GM04503 (cell line): ENCODE measurements at places on chromosomes 6 and 20.

DNA sequence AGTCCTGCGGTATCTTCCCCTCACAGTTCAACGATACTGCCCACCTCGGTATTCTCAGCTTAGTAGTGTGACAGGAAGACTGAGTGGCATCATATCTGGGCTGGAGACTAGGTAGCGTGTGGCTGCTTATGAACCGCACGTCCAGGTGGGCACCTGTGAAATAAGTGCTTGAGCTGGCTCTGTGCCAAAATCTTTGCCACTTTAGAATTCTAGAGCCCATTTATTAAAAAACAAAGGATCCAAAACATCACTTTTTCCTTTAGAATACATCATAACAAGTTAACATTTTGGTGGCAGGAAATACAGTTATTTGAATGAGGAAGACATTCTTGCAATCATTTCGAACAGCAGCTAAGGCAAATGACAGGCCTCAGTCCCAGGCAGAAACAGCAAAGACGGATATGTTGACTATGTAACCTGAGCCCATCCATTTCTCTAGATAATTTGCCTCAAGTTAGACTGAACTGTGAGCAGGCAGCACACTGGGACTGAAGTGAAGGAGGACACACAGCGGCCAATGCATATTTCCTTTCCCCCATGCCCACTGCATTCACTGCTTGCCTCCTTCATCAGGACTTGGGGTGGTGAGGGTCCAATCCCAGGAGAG lies 136.6 kb downstream of the GMDS start:
- no peak for DNase-seq

DNA sequence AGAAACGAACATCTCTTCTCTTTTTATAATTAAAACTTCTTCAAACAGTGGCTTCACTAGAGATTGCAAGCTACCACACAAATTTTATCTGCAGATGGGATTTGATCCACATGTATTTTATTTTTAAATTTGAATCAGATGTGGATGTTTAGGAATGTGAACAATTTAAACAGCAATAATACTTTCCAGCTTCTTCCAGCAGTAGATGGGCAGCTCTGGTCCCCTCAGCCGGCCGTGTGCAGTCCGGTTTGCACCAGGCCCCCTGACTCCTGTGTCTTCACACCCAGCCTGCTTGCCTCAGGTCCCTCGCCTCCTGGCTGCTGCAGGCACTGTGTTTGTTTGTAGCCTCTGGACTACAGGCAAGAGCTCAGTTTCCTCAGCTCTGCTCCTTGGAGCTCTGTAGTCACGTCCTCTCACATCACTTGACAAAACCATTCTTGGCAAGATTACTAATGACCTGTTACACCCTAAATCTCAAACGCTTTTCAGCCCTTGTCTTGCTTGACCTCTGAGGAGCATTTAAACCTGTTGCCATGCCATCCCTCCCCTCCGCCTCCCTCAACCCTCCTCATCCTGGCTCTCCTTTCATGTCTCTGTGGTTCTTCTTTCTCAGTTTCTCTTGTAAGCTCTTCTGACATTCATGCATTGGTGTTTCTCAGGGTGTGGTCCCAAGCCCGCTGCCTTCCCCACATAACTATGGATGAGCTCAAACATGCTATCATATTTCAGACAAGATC lies 13.2 kb upstream of the ZBTB24 start:
- DNase-seq = no peak

DNA sequence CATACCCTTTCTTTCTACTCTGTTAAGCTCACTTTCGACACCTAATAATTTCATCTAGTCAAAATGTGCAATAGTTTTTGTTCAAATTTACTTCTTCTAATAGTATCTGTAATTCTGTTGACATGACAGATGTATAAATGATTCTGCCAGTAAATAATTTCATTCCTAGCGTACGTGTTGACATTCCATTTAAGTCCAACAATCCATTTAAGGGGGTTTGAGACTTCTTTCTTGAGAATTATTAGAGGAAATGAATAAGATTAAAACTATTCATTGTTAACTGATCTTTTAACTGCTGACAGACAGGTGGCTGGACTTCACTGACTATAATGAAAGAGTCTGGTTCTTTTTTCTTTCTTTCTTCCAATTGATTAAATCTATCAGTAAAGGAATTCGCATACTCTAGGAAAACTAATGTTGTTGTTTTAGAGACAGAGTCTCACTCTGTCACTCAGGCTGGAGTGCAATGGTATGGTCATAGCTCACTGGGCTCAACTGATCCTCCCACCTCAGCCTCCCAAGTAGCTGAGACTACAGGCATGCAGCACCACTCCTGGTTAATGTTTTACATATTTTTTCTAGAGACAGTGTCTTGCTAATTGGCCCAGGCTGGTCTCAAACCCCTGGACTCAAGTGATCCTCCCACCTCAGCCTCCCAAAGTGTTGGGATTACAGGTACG lies 55.9 kb downstream of the MAP3K5 start:
- DNase-seq = no peak

- no peak for DNase-seq
These were observed 15.8 kb upstream of the PLCB4 start for GRCh38 chr20:9053108-9053507.

DNA sequence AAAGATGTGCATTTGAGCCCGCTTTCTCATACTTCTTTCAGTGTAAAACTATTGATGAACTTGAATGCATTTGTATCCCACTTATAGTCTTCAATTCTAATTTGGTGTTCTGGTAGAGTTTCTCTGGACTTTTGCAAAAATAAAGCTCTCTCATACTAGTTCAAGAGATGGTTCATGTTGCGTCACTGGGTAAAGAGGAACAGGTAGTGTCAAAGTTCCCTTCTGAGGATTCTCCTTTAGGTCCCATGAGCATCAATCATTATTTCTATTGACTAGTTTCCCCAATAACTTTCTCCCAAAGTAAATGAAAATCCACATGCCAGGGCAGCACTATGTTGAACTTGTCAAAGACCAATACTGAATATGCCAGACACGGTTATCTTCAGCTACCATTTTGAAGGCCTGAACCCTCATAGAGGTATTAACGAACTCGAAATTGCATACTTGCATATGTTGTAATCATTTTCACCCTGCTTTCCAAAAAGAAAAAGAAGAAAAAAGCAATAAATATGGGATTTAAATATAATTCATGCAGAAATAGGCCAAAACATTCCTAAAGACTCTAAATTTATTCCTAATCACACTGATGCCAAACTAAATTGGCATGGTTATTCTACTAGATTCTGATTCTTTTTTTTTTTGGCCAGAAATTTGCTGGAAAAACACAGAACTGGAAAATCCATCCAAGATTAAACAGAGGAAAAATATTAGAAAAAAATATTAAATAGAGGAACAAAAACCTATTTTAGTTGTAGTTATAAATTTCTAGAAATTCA lies 84.5 kb downstream of the SGK1 start:
- DNase-seq = no peak

DNA sequence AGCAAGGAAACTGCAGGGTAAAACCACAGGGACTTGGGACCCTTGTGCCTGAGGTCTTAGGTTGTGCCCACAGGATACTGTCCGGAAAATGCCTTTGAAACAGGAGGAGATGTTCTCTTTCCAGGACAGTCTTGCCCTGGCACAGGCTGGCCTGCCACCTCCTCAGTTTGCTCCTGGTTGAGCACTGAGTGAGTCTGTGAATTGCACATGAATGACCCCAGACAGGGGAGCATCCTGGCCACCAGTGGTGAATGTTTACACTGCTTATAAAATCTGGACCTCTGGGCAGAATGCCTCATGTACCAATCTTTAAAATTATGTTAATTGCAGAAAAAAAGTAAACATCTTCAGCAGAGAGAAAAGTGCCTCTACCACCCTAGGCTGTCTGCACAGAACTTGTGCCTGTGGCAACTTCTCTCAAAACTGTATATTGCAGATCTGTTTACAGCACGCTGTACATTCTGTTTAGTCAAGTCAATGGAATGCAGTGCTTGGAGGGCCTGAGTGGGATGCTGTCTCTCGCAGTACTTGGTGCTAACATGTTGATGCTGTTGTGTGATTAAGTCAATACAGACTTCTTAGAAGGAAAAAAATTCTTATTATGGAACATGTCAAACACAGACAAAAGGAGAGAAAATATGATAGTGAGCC lies 242.1 kb downstream of the SOD2 start:
- DNase-seq = no peak

DNA sequence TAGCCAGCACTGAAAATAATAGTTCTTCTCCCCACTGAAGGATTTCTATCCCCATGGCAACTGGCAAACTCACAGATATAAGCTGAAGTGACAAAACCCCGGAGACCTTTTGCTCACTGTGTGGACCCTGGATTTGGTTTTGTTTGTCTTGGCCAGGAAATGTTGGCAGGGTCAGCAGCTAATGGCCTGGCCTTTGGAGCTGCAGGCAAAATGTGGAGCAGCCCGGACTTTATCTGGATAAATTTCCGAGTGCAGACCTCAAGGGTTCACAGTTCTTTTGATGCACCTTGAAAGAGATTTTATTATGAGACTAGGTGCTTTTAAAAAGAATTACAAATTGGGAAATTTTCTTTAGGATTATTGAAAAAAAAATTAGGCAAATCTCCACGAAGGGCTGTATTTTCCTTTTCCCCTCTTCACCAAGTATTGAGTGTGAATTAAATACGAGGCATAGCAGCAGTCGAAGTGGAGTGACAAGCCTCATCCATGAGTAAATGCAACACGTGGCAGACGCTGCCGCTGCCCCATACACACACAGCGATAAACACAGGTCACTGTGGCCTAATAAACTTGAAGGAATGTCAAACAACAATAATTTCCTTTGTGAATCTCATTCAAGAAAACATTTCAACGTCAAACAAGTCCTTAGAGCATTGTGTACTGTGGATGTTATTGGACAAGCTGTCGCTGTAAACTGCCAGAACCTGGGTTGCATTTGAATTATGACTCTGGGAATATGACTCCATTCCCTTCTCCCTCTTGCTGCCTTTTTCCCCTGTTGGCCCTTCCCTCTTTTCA lies 35.1 kb upstream of the CCN6 start:
- DNase-seq = no peak

DNA sequence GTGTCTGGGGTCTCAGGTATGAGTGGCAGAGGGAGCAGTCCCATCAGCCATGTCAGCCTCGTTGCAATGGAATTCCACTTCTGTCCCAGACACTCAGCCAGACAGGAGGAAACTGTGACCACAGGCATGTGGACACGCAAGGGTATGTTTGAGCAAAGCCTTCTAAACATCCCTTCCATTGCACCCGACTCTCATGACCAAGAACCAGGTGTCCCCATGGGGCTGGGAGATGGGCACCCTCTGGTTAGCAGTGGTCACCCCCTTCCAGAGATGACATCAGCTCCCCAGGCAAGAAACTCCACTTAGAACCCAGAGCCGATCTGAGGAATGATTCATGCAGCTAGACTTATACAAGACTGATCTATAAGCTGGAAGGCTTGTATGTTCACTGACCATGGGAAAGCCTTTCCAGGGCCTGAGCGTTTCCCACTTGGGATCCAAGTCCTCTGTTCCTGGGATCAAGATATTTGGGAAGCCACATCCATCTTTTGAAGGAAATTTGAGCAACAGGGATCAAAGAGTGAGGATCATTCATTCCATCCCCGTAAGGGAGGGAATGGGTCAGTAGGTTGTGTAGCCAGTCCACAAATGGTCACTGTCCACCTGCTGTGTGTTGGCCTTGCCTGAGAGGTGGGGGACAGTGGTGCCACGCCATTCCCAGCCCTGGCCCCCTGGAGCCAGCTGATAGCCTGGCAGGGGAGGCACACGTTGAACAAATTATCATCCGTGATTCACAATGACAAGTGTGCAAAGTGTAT lies 3.9 kb upstream of the MRGBP start:
- no peak for DNase-seq

DNA sequence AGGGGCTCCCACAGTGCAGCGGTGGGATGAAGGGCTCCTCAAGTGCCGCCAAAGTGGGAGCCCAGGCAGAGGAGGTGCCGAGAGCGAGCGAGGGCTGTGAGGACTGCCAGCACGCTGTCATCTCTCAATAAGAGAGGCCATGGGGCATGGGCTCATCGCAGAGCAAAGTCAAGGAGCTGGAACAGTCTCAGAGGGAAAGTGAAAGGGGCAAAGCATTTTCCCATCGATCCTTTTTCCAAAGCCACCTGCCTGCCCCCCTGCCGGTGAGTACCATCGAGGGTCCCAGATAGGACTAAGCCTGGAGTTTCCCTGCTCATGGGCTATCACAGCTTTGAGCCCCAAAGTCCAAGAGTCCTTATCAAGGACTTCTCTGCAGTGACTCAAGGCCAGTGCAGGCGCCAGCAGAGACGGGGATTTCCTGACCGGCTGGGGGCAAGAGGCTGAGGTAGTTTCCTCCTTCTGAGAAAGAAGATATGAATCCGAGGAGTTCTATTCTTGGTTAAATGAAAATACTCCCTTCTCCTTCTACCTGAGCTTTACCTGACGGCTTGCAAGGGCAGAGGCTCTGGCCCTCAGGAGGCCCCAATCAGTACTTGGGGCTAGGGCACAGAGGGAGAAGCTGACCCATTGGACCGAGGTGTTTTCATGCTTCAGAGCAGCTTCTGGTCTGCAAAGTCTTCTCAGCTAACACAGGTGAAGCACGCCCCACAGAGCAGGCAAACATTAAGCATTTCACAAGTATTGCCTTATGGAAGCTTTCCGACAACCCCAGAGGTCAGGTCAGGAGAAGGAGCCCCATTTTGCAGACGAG lies 22.6 kb downstream of the ETV7 start:
- DNase-seq = no peak

DNA sequence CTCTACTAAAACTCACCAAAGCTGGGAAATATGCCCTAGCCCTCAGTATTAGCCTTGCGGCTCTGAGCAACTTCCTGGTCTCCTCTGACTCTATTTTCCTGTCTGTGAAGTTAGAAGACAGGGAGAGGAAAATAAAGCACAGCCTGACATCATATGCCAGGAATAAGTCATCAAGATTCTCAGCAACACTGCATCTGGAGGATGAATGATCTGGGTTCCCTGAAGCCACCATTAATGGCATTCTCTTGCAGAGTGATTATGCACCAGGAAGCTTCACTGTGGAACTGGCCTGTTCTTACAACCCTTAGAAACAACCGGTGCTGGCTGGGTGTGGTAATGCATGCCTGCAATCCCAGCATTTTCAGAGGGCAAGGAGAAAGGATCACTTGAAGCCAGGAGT lies 12.4 kb downstream of the ADGRF5 start:
- no peak for DNase-seq

GRCh38 chr20:20894280-20894679 lies 181.8 kb upstream of the RALGAPA2 start:
- no peak for DNase-seq

DNA sequence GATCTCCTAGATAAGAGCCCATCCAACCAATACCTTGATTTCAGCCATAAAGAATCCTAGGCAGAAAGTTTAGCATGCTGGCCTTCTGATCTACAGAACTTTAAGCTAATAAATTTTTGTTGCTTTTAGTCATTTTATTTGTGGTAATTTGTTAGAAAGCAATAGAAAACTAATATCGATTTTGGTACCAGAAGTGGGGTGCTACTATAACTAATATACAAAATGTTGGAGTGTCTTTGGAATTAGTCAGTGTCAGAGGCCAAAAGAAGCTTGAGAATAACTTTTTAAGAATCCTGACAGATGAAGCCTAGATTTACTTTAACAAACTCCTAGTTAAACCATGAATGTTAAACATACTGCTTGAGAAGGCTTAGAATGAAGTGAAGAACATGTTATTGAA lies 83.6 kb upstream of the HSF2 start:
- DNase-seq = no peak

GRCh38 chr6:11830520-11830919 lies 51.9 kb upstream of the ADTRP start:
- no peak for DNase-seq
